ENCODE measurements at places on chromosomes 7 and 10.

GRCh38 chr7:27141137-27141922 is 2.2 kb downstream of the HOXA5 start:
- DNase-seq, result no peak

DNA sequence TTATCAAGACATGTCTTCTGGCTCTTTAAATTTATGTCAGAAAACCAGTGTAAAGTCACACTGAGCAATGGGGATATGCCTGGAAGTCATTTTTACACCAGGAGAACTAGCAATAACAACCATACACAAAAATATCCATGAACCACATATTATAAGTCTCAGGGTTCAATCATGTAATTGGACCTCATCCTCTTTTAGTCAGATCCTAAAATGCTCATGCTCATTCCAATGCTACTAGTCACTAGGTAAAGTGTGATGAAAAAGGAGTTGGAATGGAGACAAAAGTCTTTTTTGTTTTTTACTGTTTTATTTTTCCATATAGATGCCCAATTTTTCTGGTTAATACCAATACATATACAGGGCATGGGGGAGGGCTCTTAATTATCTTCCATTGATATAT is 306.1 kb downstream of the DGKB start:
- no peak for DNase-seq

DNA sequence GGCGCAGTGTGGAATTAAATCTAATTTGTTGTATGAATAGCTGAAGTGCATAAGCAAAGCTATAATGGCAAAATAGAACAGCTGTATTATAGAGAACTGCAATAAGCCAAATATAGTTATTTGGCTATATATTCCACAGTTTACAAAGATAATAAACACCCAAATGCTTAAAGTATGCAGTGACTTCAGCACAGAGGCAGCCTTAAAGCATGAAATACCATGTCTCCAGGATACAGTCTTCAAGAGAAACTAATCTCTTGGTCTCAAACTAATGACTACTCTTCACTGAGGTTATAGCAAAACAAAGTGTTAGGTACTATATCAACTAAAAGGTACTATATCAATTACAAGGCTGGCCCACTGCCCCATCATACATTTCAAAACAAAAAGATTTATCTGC is 48.0 kb downstream of the NT5C2 start:
- DNase-seq, result no peak

GRCh38 chr7:157851501-157852067 is 514.8 kb downstream of the DNAJB6 start:
- DNase-seq, result peak; percentile 58

GRCh38 chr7:1450431-1450830 is 8.8 kb downstream of the MICALL2 start:
- no peak for DNase-seq

DNA sequence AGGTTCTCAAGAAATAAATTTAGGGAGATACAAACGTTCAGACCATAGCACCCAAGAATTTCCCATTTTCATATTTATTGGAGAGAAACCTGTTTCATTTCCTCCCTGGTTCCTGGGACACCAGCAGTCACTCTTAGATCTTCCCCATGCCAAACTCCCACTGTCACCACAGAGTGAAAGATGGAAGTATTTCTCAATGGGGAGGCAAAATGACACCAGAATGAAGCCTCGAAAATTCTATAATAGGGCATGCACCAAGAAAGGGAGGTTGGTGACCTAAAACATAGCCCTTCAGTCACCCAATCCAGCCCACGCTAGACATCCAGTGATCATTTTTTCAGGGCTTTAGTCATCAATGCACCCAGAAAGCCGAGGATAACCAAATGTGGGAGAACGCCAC is 148.1 kb upstream of the PLXDC2 start:
- DNase-seq, result no peak

- DNase-seq, result no peak
These were observed 282.5 kb downstream of the INHBA start for GRCh38 chr7:41420421-41420820.
